LoVo (cell line): ENCODE measurements at places on chromosomes 12 and 14.

DNA sequence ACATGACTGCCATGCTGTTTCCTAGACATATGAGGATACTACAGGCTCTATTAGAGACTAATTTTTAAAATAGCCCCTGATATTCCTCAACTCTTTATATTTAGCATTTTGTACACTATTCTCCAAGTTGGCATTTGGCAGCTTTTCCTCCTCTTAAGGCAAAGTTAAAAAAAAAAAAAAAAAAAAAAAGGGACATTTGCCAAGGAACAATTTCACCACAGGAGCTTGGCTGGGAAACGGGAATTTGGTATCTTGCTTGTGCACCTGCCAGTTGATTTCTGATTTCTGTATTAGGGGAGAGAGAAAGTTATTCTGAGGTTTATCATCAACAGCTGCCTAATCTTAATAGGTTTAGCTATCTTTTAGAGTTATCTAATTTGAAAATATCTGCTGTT, 87.2 kb downstream of the CAND1 start:
- no peak for DNase-seq

DNA sequence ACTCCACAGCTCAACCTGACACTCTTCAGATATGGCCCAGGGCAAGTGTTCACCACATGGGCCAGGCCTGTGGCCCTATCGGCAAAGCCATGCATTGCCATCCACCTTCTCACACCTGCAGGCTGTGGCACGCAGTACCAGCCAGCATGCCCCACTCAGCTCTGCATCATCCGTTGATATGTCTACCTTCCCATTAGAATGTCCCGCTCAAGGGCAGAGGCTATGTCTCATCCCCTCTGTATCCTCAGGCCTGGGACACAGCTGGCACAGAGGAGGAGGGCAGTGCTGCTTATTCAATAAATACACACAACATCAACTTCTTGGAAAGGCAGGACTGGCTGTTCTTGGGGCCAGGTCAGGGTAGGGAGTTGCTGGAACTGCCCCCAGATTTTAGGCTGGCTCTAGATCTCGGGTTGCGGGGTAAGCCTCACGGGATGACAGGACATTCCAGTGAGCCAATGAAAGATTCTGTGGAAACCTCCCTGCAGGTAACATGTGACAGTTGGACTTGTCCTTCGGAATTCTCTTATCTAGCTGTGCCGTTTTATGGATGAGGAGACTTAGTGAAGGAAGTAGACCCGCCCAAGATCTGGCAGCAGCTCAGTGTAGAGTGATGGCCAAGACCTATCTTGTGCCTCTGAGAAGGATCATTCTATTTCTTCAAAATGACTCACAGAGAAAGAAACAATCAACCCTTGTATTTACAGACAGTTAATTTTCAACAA, 25.6 kb downstream of the SYNE3 start:
- DNase-seq: peak; percentile 81

GRCh38 chr14:64928239-64929013, 14.1 kb downstream of the GPX2 start:
- DNase-seq: no peak

DNA sequence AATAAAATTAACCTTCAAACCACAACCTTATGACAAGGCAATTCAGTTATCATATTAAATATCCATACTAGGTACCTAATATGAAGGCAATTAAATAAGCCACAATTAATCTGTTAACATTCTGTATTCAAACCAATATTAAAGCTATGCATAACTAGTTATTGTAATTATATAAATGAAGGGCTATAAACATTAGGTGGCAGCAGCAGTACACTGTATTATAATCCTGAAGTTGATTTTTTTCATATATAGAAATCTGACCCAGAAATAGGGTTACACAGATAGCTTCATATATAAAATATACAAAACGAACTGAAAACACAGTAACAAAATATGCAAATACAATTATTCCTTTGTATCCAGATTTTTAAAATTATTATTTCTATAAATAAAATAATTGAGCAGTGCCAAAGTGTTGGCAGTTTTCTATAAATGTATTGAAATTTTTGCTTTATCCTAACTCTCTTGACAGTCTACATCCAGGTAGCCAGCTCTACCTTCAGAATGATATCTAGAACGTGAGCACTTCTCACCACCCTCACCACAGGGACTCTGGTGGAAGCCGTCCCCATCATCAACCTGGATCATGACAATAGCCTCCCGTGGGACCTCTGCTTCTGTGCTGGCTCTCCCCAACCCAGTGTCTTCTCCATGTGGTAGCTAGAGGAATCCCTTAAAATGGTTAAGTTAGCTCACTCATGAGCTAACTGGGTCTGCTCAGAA, 136.2 kb downstream of the MED13L start:
- DNase-seq: no peak

DNA sequence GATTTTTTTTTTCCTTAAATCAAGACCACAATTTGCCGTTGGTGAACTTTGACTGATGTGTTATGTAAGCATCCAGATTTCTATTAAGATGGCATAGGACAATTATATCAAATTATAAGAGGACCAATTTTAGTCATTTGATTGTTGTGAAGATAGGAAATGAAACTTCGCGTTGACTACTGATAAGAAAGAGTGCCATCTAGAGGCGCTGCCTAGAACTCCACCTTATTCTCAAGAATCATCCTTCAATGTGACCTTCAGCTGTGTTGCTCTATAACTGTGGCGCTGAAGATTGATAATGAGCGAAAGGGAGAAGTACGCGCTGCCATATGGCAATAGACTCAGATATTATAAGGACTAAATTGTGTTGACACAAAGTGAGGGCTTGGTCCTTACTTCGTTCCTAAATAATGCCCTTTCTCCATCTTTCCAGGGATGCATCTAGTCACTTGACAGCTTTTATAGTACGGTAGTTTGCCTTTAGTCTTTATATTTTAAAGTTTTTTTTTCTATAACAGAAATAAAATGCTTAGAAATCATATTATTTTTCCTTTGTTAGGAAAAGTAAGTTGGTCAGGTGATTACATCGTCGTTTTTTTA, 350.8 kb upstream of the STXBP6 start:
- peak; percentile 63 for DNase-seq

- DNase-seq: no peak
Observed at GRCh38 chr14:25759920-25760655, 710.1 kb upstream of the STXBP6 start.

DNA sequence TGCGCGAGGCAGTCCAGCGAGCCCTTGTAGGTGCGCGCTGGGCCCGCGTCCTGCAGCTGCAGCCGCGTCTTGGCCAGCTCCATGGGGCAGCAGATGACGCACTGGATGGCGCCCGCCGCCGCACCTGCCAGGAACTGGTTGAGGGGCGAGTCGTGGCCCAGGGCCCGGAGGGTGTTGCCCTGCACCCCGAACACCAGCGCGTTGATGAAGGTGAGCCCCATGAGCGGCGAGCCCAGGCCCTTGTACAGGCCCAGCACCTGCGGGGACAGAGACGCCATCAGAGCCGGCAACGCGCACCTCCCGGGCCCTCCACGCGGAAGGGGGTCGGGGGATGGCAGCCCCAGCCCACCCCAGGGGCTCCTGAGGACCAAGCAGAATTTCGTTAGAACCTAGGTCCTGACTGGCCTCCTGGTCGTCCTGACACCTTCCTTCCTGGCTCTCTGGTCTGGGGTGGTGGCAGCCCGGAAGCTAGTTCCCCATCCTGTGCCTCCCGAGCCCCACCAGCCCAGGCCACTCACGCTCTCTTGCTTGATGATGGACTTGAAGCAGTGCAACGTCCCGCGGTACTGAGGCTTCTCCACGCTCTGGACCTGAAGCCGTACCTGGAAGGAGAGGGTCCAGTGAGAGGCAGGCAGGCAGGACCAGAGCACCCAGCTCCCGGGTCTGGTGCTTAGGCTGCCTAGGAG, 13.3 kb downstream of the SLC25A29 start:
- DNase-seq: no peak

DNA sequence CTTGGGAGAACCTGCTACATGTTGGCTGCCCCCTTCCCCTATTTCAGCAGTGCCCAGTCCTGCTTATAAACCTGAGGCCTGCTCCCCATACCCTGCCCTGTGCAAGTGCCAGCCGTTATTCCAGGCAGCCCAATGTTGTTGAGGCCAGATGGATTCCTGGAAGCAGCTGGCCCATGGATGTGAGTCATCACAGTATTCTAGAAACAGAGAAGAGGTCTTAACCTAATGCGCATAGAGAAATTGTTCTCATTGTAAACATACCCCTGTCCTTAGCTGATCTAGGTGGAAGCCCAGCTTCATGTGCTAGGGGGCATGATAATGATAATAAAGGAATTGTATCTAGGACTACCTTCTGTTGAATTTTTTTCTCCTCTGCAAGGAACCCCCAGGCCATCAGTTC, 69.7 kb downstream of the TSPAN11 start:
- no peak for DNase-seq

DNA sequence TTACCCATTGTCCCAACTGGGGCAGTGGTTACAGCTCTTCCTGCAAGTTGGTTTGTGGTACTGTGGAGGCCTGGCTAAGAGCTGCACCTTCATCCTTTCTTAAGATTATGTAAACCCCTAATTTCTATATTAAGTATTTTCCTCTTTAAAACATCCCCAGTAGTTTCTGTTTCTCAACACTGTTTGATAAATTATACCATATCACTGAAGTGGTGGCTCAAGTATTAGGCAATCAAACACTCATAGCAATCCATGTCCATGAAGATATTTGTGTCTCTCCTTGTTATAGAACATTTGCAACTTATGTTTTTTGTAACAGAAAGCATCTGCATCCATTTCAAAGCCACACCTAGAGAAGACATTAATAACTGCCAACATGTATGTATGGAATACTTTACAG, 31.8 kb downstream of the ATXN3 start:
- no peak for DNase-seq

- DNase-seq: no peak
Observed at GRCh38 chr14:73521229-73521628, 15.7 kb upstream of the ACOT1 start.

DNA sequence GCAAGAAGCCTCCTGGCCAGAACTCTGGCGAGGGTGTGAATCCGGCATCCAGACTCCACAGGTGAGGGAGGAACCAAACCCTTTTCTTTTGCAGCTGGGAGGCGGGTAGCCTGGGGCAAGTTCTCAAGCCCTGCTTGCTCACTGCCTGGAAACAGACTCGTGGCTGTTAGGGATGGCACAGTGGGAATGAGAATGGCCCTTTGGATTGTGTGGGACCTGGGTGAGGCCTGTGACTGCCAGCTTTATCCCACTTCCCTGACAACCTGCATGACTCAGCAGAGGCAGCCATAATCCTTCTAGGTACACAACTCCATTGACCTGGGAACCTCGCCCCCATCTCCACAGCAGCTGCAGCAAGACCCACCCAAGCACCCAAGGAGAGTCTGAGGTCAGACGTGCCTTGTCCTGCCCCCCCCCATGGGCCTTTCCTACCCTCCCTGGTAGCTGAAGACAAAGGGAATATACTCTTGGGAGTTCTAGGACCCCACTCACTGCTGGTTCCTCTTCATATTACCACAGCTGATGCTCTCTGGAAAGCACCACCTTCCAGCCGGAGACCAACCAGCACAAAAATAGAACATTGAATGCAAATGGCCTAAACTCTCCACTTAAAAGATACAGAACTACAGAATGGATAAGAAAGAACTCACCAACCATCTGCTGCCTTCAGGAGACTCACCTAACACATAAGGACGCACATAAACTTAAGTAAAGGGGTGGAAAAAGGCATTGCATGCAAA, 5.1 kb upstream of the GPR33 start:
- peak; percentile 16 for DNase-seq

GRCh38 chr14:22168092-22168955, 420.7 kb downstream of the DAD1 start:
- DNase-seq: no peak
